ENCODE measurements at places on chromosomes 11 and 22. TPM values are rescaled to one million over a fixed set of nuclear protein-coding genes. Genes with fewer than 3 reads are reported as not detected.

KCNC1 gene
- not detected for total RNA-seq

PHOX2A gene
- not detected for total RNA-seq

OR51A7 gene
- total RNA-seq = not detected

MPPED1 gene
- total RNA-seq = not detected

MUC2 gene
- not detected for total RNA-seq

GDPD4 gene
- total RNA-seq = not detected

SCN3B gene
- total RNA-seq = under 0.01 TPM

TMEM126B gene
- total RNA-seq = 79.4 TPM

RTN4R gene
- 0.28 TPM for total RNA-seq

TMPRSS5 gene
- total RNA-seq = under 0.01 TPM

PKNOX2 gene
- total RNA-seq = 1.1 TPM

OPCML gene
- under 0.01 TPM for total RNA-seq

OR56A1 gene
- not detected for total RNA-seq

GAL3ST1 gene
- not detected for total RNA-seq

OR10A2 gene
- total RNA-seq = not detected

MMP13 gene
- not detected for total RNA-seq

ASCL2 gene
- not detected for total RNA-seq

GGTLC3 gene
- not detected for total RNA-seq

KDM4D gene
- 0.90 TPM for total RNA-seq

Measured in IMR-90 (cell line).